ENCODE measurements at places on chromosomes 4 and X.

- DNase-seq = no peak
Measured at GRCh38 chr4:57214654-57215411, 104.6 kb upstream of the IGFBP7 start.

- DNase-seq = no peak
Measured at GRCh38 chr4:150367326-150367725, 214.6 kb upstream of the MAB21L2 start.

- no peak for DNase-seq
Measured at GRCh38 chr4:81647388-81647787, 175.7 kb upstream of the RASGEF1B start.

DNA sequence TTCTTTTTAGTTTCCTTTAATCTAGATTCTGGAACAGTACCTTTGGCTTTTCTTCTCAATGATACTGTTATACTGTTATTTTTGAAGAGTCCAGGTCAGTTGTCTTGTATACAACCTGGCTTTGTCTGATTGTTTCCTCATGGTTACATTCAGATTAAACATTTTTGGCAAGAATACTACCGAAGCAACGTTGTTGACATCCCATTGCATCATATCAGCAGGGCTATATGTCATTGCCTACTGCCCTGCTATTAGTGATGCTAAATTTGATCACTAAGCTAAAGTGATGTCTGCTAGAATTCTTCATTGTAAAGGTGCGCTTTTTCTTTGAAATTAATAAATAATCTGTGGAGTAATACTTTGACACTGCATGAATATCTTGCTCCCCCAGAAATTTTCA is 5.8 kb upstream of the ATP1B4 start:
- DNase-seq = no peak

GRCh38 chr4:48112017-48112667 is 21.9 kb downstream of the TXK start:
- DNase-seq = no peak

DNA sequence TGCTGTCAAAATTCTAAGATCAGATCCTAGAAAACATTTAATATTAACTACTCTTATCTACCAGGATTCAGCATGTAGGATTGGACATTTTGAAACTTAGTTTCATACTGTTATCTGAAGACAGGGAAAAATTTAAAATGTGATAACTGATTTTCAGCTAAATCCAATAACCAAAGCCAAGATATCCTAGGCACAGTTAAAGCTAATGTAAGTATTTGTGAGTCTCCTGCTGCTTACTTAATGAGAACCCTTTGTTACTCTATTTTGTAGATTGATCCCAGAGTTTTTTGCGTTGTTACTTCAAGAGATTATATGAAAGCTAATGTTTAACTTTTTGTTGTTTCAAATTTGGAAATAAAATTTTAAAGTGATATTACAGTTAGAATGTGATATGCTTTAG is 2.0 kb downstream of the CPE start:
- no peak for DNase-seq

- no peak for DNase-seq
Measured at GRCh38 chr4:26163425-26164362, 157.1 kb upstream of the RBPJ start.

- DNase-seq = no peak
Measured at GRCh38 chr4:53536328-53536727, 55.0 kb downstream of the LNX1 start.

DNA sequence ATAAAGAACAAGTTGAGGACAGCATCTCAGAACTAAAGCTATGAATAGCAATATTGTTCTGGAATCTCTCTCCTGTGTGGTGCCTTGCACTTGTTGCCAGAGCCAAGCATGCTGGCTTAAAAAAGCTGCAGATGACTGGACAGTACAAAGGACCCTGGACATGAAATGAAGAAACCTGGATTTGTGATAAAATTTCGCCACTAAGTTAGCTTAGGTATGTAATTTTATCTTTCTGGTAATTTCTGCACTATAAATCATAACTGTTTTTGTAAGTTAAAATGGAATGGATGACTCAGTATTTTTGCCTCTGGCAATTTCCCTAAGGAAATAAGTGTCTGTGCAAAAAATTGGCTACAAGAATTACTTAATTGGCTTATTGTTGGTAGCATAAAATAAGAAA is 317.2 kb downstream of the CAMK2D start:
- DNase-seq = no peak

DNA sequence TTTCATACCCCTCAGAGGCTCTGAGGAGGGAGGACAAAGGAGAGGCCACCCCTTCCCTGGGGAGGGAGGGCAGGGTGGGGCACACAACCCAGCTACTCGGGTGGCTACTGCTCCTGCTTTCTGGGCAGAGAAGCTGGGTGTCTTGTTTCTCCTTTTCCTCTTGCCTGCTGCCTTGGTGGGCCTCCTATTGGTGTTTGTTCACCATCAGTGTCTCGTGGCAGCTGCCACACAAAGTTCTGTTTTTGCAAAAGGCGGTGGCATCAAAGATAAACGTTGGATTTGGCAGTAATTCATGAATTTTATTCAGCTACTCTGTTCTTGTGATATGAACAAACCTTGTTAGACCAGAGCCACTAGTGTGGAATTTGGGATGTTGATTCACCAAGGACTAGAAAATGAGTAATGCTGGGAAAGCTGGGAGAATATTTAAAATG is 153.0 kb upstream of the SCML1 start:
- DNase-seq = no peak

GRCh38 chrX:130770615-130771014 is 132.4 kb downstream of the ENOX2 start:
- no peak for DNase-seq

- no peak for DNase-seq
Measured at GRCh38 chr4:42309361-42310260, 87.7 kb upstream of the SHISA3 start.

DNA sequence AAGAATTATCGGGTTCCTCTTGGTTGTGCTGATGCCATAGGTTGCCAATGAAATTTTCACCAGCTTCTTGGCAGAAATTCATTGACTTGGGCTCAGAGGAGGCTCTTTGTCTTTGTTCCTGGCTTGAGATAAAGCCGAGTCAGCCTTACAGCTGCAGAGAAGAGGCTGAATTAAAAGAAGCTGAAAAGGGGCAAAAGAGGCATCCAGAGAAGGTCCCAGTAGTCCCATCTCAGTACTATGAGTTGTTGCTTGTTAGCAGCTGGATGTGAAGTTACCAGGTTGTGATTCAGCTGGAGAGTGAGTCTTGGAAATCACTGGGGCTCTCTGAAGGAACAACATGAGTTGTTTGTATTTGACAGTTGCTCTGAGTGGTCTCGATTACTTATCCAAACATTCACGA is 59.7 kb downstream of the SMAD1 start:
- no peak for DNase-seq

DNA sequence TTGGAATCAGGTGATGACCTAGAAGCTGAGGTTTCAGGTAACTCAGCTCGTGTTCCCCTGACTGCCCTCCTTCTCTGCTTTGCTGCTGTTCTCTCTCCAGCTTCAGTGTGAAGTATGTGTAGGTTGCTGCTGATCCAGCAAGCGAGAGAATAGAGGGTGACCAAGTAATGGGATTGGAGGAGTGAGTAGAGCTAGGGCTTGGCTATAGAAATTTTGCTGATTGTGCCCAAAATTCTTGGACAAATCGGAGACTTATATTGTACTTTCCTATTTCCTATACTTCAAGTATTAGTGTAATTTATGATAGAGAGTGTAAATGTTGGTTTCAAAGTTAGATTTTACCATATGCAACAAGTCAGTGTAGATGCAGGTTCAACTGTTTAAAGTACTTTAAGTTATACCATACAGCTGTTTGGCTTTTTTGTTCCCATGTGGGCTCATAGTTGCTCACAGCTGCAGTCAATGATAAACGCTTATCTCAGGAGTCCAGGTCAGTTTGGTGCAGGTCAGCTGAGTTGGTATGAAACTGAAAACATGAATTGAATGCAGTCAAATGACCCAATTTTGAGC is 48.0 kb downstream of the RAPGEF2 start:
- no peak for DNase-seq

GRCh38 chrX:18173494-18174180 is 47.0 kb downstream of the BEND2 start:
- DNase-seq = no peak

- no peak for DNase-seq
Measured at GRCh38 chr4:39626261-39626660, 12.4 kb downstream of the SMIM14 start.

- DNase-seq = no peak
Measured at GRCh38 chr4:84677995-84678394, 95.1 kb downstream of the CDS1 start.

DNA sequence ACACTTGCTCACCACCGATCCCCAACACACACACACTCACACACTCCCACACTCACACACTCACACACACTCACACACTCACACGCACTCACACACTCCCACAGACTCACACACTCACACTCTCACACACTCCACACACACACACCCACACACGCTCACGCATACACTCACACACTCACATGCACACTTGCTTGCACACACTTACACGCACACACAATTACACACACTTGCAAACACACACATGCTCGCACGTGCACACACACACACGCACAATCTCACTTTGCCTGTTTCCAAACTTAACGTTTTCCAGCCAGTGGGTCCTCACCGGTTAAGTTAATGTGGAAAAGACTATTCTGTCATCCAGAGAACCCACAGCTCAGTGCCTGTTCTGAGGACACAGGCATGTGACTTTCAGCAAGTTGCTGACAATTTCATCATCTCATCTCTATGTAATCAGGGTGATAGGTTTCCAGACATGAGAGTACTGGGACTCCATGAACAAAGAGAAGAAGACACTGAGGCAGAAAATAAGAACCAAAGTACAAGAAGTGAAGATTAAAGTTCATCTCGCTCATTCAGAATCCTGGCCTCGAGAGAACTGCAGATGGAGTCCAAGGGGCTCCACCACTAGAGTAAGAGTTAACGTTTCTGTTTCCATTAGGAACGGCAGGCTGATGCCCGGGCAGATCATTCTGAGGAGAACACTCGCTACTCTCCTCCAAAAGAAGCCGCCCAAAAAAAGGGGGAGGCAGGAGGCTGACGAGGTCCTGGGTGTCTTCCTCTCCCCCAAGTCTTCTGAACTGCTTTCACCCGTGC is 153.2 kb upstream of the FRG1 start:
- no peak for DNase-seq

DNA sequence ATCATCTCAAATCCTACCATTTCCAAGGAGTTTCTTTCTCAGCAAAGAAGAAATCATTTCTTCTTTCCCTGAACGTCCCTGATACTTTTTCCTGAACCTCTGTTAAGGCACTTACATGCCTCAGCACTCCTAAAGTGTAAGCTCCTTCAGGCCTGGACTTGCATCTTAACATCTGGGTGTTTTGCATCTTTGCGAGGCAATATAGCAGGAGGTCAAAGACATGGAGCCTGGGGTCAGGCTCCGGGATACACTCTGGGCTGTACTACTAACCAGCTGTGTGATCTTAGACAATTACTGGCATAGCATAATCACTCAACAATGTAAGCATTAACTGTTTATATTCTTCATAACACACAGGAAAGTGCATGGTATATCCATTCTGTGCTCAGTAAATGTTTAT is 275.5 kb upstream of the BOD1L1 start:
- DNase-seq = no peak

DNA sequence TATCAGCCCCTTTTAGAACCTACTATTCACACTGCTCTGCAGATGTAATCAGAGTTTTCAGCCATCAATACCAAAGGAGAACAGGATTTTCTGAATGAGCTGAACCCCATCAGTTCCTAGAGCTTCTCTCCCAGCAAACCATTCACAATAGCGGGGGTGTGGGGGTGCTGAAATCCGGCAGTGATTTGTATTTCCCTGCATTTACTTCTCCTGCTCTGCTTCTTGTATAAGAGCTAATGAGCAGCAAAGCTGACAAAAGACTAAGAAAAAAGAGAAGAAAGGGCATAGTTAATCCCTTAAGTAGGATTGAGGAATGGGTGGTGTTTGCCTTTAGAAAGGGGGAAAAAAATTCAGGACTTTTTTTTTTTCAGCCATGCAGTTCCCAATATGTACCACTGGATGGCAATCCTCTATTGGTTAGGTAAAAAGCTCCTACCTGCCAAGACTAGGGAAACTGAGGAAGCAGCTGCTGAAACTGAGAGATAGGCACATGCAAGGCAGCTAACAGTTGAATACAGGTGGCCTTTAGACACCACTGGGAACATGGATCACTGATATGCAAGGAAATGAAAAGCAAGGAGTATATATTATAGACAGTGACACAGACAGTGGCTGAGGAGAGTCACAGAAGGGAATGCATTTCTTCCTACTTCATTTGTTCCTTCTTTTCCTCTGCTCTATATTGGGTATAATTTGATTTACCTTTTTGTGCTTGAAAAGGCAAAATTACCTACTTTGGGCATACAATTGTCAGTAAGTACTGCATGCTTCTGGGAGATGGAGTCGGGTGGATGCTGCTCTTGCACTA is 217.9 kb downstream of the HS6ST2 start:
- DNase-seq = no peak

DNA sequence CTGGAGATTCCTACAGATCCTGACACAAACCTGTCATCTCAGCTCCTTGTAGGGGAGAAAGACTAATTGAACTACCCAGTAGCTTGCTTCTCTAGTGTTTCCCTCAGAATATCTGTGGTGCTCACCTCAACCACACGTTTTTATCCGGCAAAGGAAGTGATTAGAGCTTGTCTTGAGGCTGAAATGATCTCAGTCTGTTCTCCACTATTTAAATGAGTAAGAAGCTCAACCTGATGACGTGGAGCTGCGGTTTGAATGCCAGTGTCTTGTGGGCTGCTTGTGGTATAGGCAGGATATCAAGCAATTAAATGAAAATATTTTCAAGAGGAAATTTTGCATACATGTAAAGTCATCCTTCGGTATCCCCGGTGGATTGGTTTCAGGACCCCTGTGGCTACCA is 270.2 kb downstream of the TLL1 start:
- DNase-seq = peak; percentile 24

- peak; percentile 19 for DNase-seq
Measured at GRCh38 chrX:41737065-41737464, 13.1 kb downstream of the GPR82 start.

DNA sequence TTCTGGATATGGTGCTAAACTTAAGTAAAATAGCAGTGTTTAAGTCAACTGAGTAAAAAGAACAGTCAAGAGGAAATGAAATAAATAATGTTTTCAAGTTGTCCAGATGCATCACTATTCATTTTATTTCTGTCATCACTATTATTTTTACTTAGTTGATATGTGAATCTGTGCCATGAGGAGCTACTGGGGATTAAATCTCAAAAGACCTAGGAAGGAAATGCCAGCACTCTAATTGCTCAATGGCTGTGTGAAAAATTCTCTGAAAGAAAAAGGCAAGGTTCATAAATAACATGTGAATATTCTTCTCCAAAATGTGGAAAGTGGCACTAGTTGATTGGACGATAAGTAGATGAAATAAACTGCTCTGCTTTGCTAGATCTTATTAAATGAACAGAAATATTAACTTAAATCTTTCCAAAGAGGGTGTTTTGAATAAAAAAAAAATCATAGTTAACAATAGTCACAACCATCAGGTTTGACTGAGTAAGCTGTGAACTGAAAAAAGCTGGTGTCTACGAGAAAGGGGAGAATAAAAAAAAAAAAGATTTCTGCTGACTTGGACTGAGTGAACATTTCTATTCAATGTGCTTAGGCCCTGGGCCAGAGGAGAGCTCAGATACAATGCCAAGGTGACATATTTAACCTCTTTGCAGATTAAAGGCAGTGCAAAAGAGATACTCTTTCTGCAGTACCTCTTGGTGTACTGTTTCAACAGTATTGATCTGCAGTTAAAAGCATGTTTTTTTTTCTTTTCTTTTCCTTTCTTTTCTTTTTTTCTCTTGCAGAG is 1.6 kb downstream of the SPARCL1 start:
- DNase-seq = no peak
